Dermis blood vessel endothelial cell (primary cell): ENCODE measurements at places on chromosomes 5 and 9. TPM values are rescaled to one million over a fixed set of nuclear protein-coding genes. Genes with fewer than 3 reads are reported as not detected.

Gene GFRA3
- not detected in 2 replicates for total RNA-seq

Gene EGFL7
- total RNA-seq = 571 and 768 TPM in 2 replicates

Gene ACTBL2
- 0.05 and 0.17 TPM in 2 replicates for total RNA-seq

Gene KIF12
- total RNA-seq = 0.14 and 0.17 TPM in 2 replicates

Gene GAS1
- total RNA-seq = 1.4 and 1.5 TPM in 2 replicates

Gene SHISAL2B
- total RNA-seq = not detected in 2 replicates

Gene FBP2
- total RNA-seq = not detected in 2 replicates

Gene LECT2
- not detected in 2 replicates for total RNA-seq

Gene PLAC8L1
- not detected in 2 replicates for total RNA-seq

Gene CREBRF
- 25.5 and 31.7 TPM in 2 replicates for total RNA-seq

Gene VCAN
- 5.7 and 11.9 TPM in 2 replicates for total RNA-seq

Gene CRAT
- total RNA-seq = 34.0 and 61.8 TPM in 2 replicates

Gene AFAP1L1
- 234 and 264 TPM in 2 replicates for total RNA-seq

Gene SH2D3C
- total RNA-seq = 77.8 and 95.6 TPM in 2 replicates

Gene CCNJL
- total RNA-seq = 8.0 and 10.4 TPM in 2 replicates

Gene CDKN2A
- total RNA-seq = 1.0 and 1.3 TPM in 2 replicates

Gene SHB
- total RNA-seq = 32.8 and 33.4 TPM in 2 replicates

Gene TOR1B
- 33.5 and 34.6 TPM in 2 replicates for total RNA-seq

Gene HAVCR2
- under 0.01 and 0.09 TPM in 2 replicates for total RNA-seq

Gene PRRT1B
- total RNA-seq = not detected in 2 replicates

Gene CNTNAP3B
- 87.2 and 232 TPM in 2 replicates for total RNA-seq

Gene MARCHF11
- total RNA-seq = not detected in 2 replicates

Gene FAM219A
- total RNA-seq = 9.2 and 14.7 TPM in 2 replicates

Gene SLC6A3
- not detected in 2 replicates for total RNA-seq

Gene PDE6A
- 0.05 TPM in 1 of 2 replicates, not detected in the other for total RNA-seq
